ENCODE measurements at places on chromosomes 13 and 19. TPM values are rescaled to one million over a fixed set of nuclear protein-coding genes. Genes with fewer than 3 reads are reported as not detected.

DNA sequence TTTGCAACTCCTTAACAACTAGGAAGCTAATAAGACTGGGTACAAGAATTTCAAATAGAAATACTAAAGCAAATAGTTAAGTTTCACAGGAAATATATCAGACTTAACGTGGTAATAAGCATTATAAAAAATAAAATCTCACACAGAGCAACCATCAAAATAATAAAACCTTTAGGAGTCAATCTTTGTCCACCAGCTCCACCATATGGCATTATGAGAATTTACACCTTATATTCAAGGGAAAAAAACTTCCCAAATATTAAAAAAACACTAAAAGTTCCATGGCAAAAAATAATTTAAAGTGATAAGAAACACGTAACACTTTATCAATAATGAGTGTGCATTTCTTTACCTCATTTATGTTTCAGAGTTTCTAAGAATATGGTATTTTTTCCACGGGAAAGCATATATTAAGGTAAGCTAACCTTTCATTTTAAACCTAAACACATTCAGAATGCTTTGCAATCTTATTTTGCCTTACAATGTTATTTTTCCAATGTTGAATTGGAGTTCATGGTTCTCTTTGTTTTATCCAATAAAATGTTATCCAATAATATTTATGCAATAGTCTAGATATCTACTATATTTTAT, 423.2 kb upstream of the SGCG start:
- no peak for DNase-seq

- peak; percentile 99 for DNase-seq
These were observed 339 bp upstream of the CYTH2 start for GRCh38 chr19:48468772-48469288.

GRCh38 chr13:28387740-28388501, 107.0 kb downstream of the FLT1 start:
- DNase-seq, result no peak

- no peak for DNase-seq
These were observed 450.7 kb downstream of the TSHZ3 start for GRCh38 chr19:30898353-30899103.

GRCh38 chr13:23159205-23159759, 21.5 kb upstream of the SGCG start:
- DNase-seq, result no peak

DNA sequence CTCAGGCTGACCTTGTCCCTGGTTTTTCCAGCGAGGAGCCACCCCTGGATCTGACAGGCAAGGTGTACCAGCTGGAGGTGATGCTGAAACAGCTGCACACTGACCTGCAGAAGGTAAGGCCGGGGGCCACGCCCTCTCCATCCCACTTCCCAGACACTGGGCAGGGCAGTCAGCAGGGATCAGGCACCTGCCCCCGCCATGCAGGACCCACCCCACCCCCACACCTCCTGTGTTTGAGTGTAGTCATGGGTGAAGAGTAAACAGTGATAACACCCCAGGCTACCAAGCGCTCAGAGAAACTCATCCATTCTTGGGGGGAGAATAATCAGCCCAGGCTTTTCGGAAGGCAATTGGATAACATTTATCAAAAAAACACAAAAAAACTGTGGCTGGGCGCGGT, 19.9 kb downstream of the DPF1 start:
- no peak for DNase-seq

DNA sequence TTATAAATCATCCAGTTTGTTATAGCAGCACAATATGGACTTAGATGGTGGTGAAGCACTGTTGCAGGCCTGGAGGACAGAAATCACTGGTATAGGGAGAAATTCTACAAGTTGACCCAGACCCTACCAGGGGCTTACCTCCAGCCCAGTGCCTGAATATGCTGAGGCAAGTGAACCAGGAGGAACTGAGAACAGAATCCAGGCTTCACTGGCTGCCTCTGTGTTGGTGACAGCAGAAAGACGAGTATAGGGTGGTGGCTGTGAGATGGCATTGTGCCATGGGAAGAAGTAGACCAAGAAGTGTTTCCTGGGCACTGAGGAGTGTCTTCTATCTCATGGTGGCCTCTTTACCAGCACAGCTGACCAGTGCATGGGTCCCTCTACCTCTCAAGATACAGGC, 15.9 kb upstream of the EID2 start:
- no peak for DNase-seq

DNA sequence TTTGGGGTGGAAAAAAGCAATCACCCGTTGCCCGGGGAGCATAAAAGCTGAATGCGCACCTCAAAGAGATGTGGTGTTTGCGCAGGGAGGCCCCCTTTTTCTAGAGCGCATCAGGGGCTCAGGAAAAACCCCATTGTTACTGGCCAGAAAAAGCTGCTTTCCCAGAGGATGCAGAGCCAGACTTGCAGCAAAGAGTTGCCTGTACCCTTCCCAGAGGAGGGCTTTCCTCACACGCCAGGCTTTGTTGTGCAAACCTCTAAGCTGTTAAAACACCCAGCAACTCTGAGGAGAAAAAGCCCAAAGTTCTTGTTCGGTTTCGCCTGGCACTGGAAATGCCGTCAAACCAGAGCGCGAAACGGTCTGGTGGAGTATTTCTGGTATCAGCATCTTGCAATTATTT, 29.3 kb downstream of the GSX1 start:
- no peak for DNase-seq

The AMH gene
- 12.7 TPM for total RNA-seq

GRCh38 chr13:89828506-89828905, 1519.0 kb upstream of the MIR17HG start:
- no peak for DNase-seq

- DNase-seq, result no peak
These were observed 6.2 kb downstream of the ZNF763 start for GRCh38 chr19:11971041-11971440.

- DNase-seq, result no peak
These were observed 799 bp upstream of the C1QTNF9B start for GRCh38 chr13:23898101-23898500.

The HSPH1 gene
- 75.5 TPM for total RNA-seq

DNA sequence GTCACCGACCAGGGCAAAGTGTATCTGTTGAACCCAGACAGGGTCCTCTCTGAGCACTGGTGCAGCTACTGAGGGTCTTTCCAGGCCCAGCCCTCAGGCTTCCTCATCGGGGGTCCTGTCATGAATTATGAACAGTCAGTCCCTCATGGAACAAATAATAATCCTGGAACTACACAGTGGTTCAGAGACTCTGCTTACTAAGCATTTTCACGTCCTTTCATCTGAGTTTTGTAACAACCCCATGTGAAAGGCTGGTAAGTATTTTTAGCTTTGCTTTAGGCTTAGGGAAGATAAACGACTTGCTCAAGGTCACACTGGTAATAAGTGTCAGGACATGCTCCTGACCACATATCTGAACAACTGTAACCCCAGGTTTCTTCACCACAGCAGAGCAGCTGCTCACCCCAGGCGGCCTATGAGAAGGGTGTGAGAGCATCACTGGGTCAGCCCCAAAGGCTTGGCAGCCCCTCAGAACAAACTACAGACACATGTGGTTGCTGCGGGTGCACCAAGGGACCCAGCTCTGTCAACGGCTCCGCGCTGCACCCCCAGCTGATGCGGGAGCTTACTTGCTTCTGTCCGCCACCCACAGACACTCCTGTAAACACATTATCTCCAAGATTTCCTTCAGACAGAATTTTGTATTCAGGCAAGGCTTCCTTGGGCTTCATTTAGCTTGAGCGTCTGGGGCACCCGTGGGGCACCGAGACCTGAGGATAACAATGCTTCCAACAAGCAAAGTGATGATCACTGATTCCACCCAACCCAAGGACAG, 19.4 kb upstream of the GSX1 start:
- DNase-seq, result no peak

GRCh38 chr13:91017031-91017668, 330.3 kb upstream of the MIR17HG start:
- no peak for DNase-seq
